Fibroblast of skin of back (primary cell): ENCODE measurements at places on chromosomes 16 and 17.

GRCh38 chr17:35898283-35899070, 18.3 kb upstream of the CCL5 start:
- no peak for DNase-seq

DNA sequence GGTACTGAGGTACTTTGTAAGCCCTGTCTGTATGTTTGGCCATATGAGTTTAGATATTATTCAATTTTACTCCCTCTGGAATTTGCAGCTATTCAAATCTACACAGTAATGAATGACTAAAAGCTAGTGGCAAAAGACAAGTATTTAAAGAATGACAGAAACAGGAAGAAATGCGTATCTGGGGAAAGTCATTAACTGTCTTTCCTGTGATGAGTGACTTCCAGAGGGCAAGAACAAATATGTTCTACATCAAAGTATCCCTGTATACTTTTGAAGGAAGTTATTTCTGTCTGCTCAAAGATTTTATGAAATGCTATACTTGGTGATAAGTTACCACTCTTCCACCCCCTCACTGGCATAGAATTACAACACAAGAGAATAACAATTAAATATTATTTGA, 489.3 kb upstream of the SOX9 start:
- DNase-seq = peak; percentile 80

DNA sequence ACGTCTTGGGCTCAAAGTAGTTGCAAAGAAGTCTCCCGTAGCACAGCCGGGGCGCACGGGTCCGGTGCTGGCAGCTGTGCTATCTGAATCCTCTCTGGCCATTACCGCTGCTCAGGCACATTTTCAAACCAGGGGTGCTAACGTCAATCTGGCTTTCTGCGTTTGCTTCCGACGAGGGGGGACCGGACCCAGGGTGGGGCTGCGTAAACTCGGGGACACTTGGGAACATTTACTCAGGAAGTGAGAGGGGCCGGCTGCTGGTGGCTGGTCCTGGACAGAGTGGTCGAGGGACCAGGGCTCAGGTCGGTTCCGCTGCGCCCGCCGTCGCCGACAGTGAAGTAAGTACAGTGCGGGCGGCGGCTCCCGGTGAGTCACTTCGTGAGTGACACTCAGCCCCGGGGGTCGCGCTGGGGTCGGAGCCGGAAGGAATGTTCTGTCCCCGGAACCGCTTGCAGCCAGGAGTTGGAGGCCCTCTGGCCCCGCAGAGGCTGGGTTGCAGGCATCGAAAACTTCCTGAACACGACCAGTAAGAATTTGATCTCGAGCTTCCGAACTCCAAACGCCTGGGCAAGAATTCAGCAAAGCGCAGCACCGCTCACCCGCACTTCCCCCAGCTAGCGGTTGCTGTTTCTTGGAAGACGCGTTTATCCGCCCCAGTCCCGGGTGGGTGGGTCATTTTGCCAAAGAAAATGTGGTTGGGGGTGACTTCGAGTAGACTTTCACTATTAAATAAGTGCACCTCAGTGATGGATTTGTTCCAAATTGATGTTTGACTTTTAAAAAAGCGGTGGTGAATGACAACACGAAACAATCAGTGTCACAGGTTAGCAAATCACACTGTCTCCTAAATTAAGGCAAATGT, 1.4 kb upstream of the HS3ST3B1 start:
- peak; percentile 50 for DNase-seq

DNA sequence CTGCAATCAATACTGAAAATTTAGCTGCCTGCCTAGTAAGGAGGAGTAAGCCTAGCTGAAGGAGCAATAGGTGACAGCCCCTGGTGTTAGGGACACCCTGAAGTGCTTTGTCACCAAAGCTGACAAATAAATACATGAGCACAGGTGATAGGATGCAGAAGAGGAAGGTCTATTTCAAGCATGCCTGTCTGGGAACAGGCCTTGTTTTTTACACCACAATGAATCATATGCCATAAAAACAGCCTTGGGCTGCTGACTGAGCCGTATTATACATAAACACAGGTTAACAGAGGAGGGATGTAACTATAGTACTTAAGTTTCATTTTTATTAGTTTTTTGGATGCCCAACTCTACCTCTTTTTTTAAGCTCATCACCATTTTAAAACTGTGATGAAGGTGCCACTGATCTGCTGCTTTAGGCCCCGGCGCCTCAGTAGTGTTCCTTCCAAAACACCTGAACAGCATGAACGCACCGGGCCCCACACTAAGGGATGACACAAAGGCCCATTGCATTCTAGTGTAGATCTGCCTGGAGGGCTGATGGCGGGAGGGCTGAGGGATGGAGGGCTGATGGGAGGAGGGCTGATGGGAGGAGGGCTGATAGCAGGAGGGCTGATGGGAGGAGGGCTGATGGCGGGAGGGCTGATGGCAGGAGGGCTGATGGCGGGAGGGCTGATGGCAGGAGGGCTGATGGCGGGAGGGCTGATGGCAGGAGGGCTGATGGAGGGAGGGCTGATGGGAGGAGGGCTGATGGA, 150.3 kb downstream of the AATF start:
- no peak for DNase-seq

- no peak for DNase-seq
These were observed 69.7 kb downstream of the RPA1 start for GRCh38 chr17:1899403-1900000.
